ENCODE measurements at places on chromosomes 1 and 21.

DNA sequence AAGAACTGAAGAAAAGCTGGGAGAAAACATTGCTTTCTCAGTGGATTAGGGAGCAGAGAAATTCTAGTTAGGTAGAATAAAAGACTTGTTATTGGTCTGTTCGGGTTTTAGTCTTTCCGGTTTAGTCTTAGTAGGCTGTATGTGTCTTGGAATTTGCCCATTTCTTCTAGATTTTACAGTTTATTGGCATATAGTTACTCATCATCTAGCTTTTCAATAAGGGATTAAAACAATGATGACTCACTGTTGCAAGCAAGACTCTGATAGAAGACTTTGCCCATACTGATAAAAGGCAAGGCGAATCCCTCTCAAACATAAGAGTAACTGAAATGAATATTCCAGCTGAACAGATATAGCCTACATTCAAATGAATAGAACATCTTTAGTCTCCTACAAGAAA lies 62.3 kb downstream of the GPR137B start:
- DNase-seq, result no peak

- no peak for DNase-seq
These were observed 224.6 kb upstream of the RAB4A start for GRCh38 chr1:229046251-229046853.

DNA sequence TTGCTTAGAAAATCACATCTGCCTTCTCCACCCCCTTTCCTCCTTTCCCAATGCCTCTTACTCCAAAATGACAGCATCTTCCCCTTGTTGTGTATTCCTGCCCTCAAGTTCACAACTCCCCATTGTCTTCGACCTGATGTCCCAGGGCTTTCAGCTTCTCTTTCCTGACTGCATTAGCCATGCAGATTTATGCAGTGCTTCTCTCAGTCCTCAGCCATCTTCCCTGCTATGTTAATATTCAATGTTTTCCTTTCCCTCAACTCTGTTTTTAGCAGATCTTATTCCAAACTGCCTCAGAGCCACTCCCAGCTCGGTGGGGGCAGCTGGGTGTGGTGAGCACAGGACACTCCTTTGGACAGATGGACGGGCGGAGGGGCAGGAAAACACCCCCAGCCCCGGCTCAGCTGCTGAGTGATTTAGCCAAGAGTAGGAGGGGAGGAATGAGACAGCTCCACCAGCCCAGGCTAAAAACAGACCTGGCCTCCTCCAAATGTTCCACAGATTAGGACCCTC lies 71.0 kb downstream of the CD2 start:
- no peak for DNase-seq

- DNase-seq, result no peak
These were observed 23.0 kb downstream of the SNRNP40 start for GRCh38 chr1:31273619-31274018.

- DNase-seq, result no peak
These were observed 450.4 kb downstream of the MATN1 start for GRCh38 chr1:30273021-30273325.

GRCh38 chr1:98763488-98764150 lies 102.1 kb downstream of the SNX7 start:
- DNase-seq, result no peak

GRCh38 chr1:219651993-219652392 lies 39.1 kb upstream of the ZC3H11B start:
- DNase-seq, result no peak

GRCh38 chr1:8427493-8427892 lies 109.6 kb downstream of the SLC45A1 start:
- no peak for DNase-seq

DNA sequence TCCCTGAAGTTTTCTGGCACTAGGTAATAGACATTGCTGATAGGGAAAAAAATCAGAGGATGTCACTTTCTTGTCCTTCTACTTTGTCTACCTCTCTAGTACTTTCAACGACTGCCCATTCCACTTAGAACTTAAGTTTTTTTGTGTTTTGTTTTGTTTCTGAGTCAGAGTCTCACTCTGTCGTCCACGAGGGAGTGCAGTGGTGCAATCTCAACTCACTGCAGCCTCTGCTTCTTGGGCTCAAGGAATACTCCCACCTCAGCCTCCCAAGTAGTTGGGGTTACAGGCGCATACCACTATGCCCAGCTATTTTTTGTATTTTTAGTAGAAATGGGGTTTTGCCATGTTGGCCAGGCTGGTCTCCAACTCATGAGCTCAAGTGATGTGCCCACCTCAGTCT lies 79.2 kb downstream of the SGIP1 start:
- no peak for DNase-seq

- DNase-seq, result no peak
These were observed 225.9 kb downstream of the DYRK1A start for GRCh38 chr21:37592496-37592895.

GRCh38 chr1:54180701-54181360 lies 19.0 kb downstream of the CYB5RL start:
- no peak for DNase-seq

- no peak for DNase-seq
These were observed 3.2 kb downstream of the F3 start for GRCh38 chr1:94538243-94538827.

GRCh38 chr1:84162295-84162694 lies 18.2 kb downstream of the PRKACB start:
- no peak for DNase-seq

DNA sequence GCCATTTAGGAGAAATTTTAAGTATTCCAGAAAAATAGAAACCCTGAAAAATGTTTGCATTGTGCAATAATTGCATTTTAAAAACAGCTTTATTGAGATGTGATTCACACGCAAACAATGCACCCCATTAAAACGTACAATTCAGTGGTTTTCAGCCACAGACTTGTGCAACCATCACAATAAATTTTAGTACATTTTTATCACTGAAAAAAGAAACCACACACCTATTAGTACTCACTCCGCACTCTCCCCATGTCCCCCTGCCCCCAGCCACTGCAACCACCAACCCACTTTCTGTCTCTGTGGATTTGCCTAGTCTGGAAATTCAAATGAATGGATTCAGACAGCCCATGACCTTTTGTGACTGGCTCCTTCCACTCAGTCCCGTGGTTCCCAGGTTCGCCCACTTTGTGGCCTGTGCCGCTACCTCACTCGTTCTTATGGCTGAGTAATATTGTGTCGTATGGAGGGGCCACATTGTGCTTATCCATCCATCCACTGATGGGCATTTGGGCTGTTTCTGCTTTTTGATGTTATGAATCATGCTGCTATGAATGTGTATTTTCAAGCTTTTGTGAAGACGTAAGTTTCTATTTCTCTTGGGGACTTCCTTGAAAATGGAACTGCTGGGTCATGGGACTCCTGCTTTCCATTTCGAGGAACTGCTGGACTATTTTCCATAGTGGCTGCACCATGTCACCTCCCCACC lies 147.7 kb upstream of the ARHGEF16 start:
- no peak for DNase-seq

DNA sequence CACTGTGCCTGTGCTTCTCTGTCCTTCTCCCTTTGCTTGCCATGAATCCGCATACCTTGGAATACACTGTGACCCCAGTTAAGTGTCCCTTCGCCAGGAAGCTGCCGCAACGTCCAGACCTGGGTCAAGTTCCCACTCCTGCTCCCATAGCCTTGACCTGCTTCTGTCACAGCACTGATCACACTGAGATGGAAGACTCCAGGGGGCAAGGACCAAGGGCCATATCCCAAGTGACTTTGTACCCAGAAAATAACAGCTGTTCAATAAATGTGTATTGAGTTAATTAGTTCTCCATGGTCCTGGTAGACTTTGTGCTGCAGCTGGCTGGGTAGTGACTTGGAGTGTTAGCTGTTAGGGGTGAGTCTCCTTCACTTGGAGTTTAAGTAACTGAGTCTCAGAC lies 25.8 kb downstream of the SLC5A9 start:
- no peak for DNase-seq

DNA sequence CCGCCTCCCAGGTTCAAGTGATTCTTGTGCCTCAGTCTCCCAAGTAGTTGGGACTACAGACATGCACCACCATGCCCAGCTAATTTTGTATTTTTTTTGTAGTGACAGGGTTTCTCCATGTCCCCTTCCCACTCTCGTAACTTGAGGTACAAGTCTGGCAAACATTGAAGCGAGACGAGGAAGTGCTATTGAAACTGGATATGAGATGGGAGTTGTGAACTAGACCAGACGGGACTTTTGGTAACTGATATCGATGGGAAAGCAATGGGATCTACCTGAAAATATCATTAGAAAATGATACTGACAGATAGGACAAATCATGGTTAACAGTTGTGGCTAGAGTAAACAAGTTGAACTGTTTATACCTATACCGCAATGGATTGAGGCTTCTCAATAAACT lies 95.2 kb upstream of the TRABD2B start:
- DNase-seq, result no peak

- DNase-seq, result no peak
These were observed 1.9 kb downstream of the SH3BGR start for GRCh38 chr21:39453571-39454179.

DNA sequence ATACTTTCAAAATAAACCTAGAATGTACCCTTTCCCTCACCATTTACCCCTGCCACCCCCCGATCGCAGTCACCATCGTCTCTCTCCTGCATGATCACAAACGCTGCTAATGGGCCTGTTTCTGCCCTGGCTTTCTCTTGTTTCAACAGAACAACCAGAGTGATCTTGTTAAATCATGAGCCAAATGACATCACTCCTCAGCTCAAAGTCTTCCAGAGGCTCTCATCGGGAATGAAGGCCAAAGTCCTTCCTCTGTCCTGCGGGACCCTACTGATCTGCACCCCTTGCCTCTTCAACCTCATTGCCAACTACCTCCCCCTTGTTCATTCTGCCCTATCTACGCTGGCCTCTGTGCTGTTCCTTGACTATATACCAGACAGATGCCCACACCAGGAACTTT lies 39.4 kb upstream of the PTGFRN start:
- DNase-seq, result no peak

DNA sequence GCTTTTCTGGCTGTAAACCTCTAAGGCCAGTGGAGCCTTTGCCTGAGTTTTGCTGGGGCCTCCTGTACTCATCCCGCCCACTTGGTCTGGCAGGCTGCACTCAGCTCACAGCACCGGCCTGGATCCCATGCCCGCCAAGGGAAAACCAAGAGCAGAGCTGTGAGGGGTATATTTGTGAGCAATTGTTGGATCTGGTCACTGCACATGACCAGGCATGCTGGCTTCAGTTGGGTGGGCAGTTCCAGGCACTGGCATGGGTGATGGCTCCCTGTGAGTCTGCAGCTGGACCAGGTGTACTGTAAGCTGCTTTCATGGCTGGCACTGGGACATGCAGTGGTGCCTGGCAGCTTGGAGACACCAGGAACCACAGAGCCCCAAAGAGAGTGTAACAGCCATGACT lies 563.1 kb upstream of the RGS18 start:
- no peak for DNase-seq

DNA sequence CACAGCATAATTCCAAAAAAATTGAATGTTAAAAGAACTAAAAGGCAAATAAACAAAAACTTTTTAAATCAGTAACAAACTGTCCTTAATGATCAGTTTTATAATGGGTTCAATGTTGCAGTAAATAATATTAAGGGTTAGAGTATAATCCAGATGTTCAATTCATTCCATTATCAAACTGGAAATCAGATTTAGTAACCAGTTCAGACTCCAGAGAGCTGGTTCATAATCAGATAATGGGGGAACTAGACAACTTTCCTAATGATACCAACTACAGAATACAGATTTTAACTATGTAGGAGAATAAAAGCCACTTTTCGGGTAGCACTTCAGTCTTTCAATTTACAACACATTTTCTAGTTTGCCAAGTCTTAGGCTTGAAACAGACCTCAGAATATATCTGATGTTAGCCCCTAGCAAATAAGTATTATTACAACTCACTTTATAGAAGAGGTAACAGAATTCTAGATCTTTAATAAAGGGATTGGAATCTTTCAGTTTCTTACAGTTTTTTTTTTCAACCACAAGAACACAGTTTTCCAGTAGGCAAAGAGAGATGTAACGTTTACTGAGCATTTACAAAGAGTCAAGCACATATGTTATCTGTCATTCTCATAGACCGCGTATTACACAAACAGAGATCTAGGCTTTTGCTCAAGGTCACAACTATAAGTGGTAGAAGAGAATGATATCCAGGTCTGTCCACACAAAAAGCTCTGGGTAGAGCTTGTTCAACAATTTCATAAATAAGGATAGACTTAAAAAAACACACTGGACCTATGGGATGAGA lies 1.9 kb upstream of the DCAF6 start:
- no peak for DNase-seq

GRCh38 chr21:17051054-17051453 lies 461.8 kb upstream of the CXADR start:
- no peak for DNase-seq

DNA sequence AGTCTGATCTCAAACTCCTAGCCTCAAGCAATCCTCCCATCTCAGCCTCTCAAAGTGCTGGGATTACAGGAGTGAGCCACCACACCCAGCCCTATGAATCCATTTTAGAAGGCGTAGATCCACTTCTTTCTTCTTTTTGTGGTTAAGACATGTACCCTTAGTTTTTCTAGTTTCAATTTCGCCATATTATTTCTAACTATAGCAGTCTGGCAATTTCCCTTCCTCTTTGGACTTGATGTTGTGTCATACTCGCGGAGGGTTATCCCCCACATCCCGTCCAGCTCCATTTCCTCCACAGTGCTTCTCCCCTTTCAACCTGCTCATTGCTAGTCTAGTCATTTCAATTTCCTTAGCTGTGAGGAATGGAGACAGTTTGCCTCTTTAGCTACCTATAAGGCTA lies 5.2 kb upstream of the LRRC8D start:
- DNase-seq, result no peak

DNA sequence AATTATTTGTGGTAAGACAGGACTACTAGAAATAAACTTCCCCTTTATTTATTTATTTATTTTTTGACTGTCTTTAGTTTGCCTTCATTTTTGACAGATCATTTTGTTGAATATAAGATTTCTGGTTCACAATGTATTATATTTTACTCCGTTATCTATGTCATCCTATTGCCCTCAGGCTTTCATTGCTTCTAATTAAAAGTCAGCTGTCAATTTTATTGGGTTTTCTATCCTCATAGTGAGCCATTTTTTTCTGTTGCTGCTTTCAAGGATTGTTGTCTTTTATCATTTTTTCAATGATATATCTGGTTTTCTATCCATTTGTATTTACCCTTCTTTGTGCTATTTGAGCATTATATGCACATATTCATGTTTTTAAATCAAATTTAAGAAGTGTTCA lies 866.2 kb downstream of the LRRIQ3 start:
- DNase-seq, result no peak

DNA sequence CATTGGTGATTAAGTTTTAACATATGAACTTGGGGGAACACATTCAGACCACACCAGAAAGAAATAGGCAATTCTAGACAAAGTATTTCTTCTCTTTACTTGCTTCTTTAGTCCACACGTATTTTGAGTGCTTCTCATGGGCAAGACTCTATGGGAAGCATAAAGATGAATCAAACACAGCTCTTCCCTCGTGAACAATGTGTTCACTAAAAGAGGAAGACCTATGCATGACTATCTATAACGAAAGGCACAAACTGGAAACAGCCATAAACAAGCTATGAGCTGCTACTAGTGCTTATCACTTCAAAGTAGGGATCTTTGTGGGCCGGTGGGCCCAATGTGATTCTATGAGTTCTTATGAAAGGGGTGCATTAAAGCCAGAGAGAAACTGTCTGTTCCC lies 53.0 kb upstream of the PRDX6 start:
- DNase-seq, result no peak

- DNase-seq, result peak; percentile 42
These were observed 18.7 kb downstream of the SLC9A1 start for GRCh38 chr1:27136236-27136551.

GRCh38 chr21:18985584-18985983 lies 582.0 kb upstream of the TMPRSS15 start:
- DNase-seq, result no peak

Data from stimulated activated CD8-positive, alpha-beta memory T cell treated with anti-CD3 and anti-CD28 coated beads, Interleukin-4, amount 100 ng/mL, for 48 hours (primary cell).